ENCODE measurements at places on chromosomes 7 and 10.

- no peak for DNase-seq
These were observed 6.7 kb upstream of the CREB5 start for GRCh38 chr7:28405662-28406061.

GRCh38 chr10:1461016-1461415 lies 276.3 kb downstream of the ADARB2 start:
- no peak for DNase-seq

DNA sequence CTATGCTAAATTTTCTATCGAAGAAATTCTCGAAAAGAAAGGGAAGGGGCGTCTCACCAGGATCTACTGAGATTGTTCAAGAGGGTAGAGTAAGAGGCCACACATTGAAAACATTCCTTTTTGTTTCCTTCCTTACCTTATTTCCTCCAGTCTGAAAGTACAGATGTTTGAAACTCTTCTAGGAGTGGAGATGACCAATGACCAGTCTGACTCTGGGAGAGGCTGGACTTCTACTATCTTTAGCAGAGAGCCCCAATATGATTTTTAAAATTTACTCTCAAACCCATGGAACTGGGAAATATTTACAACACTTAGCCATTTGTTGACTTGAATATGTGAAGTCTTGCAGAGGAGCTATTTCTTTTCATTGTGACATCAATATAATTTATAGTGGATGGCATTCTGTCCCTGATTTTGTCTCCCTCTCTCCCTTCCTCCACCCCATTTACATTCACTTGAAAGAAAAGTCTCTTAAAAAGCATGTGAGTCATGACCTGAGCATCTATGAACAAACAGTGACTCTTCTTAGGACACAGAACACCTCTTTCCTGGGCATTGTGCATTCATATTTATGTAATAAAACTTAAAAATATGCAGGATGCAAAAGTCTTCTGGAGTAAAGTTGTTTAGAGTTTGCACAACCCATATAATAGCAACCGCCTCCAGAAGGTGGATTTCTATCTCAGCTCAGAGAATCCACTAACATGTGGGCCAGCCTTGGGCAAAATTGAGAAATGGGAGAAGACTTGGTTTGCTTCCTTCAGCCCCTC lies 31.2 kb upstream of the BMPER start:
- no peak for DNase-seq

DNA sequence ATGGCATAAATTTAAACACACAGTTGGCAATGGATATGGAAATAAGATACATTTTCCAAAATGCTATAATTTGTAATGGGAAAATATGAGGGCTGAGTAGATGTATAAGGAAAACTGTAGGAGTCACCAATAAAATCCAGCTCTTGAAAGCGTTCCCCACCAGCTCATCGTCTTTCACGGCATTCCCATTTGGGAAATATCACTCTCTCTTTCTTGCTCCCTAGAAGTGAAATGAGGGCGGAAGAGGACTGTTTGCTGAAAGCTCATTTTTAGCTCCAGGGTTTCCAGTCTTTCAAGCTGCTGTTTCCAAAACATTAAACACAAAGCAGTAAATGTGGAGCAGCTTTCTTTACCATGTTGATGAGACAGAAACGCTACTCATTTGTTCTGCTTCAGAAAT lies 104.6 kb upstream of the SFMBT2 start:
- DNase-seq: peak; percentile 6

DNA sequence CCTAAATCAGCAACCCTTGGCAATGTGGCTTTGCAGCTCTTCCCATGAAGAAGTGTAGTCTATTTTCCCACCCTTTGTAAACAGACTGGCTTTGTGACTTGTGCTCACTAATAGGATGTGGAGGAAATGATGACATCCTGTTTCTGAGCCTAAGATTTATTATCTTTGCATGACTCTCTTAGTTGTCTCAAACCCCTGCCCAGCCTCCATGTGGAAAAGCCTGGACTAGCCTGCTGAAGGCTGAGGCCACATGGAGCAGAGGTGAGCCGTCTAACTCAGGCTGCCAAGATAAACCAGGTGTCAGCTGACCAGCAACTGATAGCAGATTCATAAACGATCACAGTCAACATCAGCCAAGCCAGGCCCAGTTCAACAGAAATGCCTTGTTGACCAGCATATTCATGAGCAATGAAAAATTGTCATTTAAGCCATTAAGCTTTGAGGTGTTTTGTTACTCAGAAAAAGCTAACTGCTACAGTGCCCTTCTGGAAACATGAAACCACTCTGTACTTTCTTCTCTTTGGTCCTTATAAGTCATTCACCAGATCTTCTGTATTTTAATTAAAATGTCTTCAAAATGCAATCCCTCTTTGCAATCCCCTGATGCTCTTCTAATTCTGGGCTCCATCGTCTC lies 586.3 kb upstream of the ANKRD30A start:
- no peak for DNase-seq

DNA sequence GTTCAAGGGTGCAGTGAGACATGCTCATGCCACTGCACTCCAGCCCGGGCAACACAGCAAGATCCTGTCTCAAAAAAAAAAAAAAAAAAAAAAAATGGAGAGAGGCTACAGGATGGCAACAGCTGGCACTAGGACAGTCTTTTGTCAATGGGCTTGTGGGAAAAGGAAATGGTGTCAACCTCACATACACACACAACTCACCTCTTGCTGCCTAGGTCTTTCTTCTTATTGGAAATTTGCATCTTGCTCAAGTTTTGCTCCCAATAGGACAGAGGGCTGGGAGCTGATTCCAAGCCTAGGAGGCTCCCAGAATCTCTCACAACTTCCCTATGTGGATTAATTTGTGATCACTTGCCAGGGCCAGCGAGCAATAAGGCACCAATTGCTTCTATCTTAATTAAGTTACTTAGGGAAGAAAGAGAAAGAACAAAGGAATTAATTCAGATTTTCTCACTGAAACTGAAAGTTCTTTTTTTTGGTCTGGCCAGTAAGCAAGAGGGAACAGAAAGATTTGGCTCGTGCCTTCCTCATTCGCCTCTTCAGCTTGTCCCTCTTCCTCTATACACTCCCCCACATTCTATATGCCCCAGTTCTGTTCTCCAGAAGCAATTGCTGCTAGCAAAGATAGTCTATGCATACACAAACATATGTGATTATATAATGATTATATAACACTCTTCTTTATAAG lies 33.8 kb downstream of the MAP3K8 start:
- no peak for DNase-seq

DNA sequence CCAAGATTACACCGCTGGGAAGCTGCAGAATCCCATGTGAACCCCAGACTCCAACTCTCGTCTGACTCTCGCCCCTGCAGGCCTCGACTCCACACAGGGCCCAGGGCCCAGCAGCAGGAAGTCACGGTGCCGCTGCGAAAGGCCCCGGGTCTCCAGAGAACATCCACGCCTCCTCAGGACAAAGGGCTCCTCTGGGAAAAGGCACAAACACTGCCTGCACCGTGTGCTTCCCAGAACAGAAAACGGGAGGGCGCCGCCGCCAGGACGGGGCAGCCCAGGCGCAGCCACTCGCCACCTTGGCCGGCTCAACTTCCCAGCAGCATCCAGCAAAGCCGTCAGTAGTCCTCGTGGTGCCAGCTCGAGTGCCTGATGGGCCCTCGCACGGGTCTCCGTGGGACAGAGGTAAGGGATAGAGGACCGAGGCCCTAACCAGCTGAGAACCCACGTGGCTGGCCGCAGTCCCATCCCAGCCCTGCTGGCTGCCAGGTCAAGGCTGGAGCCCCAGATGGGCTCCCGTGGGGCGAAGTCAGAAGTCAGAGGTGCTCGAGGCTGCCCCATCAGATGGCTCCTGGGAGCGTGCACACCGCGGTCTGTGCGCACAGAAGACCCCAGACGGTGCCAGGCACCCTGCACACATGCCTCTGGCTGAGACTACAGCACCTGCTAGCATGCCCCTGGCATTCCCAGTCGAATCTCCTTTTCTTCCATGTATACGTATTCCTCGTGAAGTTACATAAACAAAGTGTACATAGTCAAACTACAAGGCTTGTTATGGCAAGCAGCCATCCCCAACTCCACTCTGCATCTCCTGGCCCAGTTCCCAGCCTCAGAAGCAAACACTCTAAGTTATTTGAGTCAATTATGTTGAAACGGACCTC lies 60.2 kb downstream of the MAD1L1 start:
- no peak for DNase-seq

- peak; percentile 60 for DNase-seq
These were observed 20.1 kb downstream of the TMEM168 start for GRCh38 chr7:112770051-112770450.

- DNase-seq: no peak
These were observed 14.6 kb upstream of the RPEL1 start for GRCh38 chr10:103231047-103231551.

DNA sequence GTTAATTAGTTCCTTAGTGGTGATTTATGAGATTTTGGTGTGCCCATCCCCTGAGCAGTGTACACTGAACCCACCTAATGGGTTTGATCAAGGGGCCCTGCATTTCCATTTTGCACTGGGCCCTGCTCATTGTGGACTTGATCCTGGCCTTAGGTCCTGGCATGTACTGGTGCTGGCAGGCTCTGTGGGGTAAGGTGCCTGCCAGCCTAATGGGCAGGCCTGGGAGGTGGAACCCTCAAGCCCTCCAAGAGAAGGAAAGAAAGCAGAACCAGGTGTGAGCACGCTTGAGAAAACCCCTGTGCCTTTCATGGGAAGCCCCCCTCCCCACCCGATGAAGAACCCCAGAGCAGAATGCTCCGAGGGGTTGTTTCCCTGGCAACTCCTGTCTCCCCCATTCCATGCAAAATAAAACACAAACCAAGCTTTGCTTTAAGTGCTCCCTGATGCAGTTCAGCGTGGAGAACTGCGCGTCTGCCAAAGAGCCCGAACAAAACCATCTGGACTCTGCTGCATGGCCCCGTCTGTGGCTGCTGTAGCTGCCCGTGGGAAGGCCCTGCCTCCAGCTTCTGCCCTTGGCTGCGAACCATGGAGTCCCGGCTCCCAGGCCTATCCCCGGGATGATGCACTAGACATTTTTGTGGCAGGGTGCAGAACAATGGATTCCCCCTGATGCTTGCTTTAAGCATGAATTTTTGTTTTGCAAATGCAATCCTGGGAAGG lies 123.3 kb downstream of the PRPF18 start:
- no peak for DNase-seq

- peak; percentile 39 for DNase-seq
These were observed 22.4 kb upstream of the ZNF107 start for GRCh38 chr7:64643566-64643965.

GRCh38 chr7:4135301-4135700 lies 546.8 kb upstream of the FOXK1 start:
- no peak for DNase-seq

DNA sequence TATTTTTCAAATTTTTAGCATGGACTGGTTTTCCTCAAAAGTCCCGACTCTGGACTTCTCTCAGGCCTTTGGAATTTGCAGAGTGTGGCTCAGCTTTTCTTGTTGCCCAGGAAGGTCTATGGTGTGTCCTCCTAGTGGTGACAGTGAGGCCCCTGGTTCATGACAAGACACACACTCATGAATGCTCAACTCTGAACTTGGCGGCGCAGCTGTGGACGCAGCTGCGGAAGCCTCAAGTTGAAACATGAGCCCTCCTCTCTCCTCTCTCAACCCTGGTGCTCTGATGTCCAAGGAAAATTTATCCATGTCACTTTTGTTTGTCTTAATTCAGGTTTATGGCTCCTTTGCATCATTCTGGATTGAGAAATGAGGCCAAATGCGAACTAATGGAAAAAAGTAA lies 183.9 kb downstream of the HECW1 start:
- no peak for DNase-seq

GRCh38 chr10:42556931-42557330 lies 81.4 kb downstream of the ZNF33B start:
- DNase-seq: no peak

DNA sequence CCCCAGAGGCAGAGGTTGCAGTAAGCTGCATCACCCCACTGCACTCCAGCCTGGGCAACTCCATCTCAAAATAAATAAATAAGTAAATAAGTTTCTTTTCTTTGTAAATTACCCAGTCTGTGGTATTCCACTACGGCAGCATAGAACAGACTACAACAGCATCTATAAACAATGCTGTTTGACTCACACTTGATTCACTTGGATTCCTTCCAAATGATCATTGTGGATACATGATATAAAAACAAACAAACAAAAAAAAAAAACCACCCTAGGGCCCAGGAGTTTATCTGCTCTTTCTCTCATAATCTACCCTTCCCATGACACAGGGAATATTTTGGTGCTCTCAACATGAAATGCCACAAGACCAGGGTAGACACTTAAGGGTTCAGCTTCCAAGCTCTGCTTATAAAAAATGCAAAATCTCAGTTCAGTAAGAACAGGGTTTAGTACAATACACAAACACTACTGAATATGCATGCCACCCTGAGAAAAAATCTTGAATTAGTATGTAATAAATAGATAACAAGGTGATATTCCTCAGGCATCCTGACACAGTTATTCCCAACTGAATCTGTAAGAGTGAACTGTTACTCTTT lies 200.9 kb downstream of the FAM107B start:
- DNase-seq: no peak

GRCh38 chr10:91108820-91109219 lies 111.6 kb upstream of the PCGF5 start:
- no peak for DNase-seq

- no peak for DNase-seq
These were observed 242.7 kb upstream of the SEMA3C start for GRCh38 chr7:81161451-81162075.

Measured in lower leg skin (tissue), 4 donors.